Cardiac septum (tissue), 1 donor: ENCODE measurements at places on chromosomes 5 and 9.

DNA sequence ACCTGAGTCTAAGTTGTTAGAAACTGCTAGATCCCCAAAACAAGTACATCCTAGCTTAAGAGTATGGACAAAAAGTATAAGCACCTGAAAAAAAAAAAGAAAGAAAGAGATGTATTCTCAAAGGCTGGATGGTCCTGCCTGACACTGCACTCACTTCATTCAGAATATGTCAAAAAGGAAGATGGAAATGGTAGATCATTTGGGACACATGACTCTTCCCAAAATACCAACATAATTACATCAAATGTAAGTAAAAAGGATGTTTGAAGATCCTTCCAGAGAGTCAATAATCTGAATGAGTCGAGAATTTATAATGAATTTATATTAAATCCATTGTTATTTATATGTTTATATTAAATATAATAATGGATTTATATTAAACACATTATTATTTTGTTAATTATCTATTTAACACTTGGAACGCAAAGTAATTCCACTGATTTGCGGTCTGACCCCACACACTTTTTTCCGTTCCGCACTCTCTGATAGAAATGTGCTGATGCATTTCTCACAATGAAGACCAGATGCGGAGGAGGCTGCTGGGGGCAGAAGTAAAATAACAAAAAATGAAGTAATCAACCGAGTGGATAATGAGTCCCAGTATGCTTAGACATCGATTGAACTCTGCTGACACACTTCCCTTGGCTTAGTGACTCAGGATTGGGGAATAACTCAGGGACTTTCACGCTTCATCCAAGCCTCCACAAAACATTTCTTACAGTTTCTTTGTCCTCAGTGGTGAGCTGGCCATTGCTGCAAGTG, 201.2 kb downstream of the ADAMTS12 start:
- DNase-seq: no peak

- DNase-seq: no peak
Observed at GRCh38 chr9:76751001-76751400, 13.2 kb upstream of the PCA3 start.

DNA sequence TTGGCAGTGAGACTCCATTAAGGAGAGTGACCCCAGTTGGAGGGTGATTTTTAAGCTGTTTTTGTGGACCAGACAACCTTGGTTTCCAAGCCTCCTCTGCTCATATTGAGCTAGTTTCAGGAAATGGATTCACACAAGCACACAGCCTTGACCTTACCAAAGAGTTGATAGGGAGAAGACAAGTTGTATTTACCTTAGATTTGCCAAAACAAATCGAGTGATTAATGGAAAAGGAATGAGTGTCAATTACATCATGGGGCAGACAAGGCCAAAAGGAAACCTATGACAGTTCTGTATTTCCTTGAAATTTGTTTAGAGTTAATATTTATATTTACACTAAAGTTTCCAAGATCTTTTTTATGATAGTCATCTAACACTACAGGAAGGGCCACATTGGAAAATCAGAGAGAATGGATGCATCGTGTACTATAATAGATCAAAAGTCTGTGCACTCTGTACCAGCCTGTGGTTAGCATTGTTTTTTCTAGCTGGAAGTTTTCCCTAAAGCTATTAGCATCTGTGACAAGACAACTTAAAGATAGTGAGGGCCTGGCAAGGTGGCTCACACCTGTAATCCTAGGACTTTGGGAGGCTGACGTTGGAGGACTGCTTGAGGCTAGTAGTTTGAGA, 86.0 kb upstream of the FER start:
- no peak for DNase-seq

DNA sequence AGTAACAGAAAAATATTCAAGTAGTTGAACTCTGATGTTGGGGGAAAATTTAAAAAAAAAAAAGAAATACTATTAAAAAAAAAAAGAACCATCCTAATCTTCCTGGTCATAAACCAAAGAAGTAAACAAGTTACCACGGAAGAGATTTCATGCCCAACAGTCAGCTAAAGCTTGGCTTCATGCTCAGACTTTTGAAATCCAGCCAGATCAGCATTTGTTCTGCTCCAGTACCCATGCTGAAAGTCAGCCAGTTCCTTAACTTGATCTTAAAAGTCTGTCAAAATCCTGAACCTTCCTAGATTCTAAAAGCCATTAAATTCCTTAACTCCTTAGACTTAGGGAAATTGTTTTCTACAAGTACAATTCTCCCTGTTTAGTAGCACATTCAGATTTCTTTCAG, 908.7 kb upstream of the CDH9 start:
- DNase-seq: no peak

DNA sequence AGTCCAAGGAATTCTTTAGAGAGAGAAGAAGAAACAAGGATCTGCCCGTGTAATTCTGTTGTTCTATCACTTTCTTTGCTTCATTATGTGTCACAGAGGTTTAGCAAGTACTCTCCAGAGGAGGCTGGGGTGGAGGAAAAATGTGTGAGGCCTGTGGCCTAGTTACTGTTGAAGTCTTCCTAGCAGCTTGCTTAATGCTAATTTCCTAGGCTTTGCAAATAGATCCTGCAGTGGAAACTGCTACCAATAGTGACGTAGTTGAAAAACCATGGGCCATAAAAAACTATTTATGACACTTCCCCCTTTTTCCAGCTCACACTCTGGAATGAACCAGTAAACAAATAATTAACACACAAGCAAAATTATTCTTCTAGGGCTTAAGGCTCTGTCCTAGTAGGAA, 27.0 kb upstream of the C9orf72 start:
- no peak for DNase-seq

GRCh38 chr5:43947935-43948334, 345.0 kb downstream of the NNT start:
- no peak for DNase-seq

GRCh38 chr5:9466697-9467096, 79.2 kb downstream of the SEMA5A start:
- DNase-seq: no peak

GRCh38 chr5:1702318-1702717, 97.3 kb downstream of the MRPL36 start:
- no peak for DNase-seq

- no peak for DNase-seq
Observed at GRCh38 chr5:90311401-90311800, 98.2 kb downstream of the CETN3 start.

DNA sequence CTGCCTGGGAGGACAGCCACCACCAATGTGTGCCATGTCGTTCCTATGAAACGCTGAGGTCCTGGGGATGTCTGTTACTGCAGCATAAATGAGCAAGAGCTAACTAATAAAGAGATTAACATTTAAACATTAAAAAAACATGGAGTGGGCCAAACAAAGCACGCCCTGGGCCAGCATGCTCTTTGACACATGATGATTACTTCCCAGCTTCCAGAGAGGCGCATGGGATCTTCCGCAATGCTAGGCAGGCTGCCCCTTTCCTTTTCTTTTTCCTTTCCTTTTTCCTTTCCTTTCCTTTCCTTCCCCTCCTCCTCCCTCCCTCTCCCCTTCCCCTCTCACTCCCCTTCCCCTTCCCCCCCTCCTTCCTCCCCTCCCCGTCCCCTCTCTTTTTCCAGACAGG, 10.6 kb upstream of the TENT4A start:
- no peak for DNase-seq

DNA sequence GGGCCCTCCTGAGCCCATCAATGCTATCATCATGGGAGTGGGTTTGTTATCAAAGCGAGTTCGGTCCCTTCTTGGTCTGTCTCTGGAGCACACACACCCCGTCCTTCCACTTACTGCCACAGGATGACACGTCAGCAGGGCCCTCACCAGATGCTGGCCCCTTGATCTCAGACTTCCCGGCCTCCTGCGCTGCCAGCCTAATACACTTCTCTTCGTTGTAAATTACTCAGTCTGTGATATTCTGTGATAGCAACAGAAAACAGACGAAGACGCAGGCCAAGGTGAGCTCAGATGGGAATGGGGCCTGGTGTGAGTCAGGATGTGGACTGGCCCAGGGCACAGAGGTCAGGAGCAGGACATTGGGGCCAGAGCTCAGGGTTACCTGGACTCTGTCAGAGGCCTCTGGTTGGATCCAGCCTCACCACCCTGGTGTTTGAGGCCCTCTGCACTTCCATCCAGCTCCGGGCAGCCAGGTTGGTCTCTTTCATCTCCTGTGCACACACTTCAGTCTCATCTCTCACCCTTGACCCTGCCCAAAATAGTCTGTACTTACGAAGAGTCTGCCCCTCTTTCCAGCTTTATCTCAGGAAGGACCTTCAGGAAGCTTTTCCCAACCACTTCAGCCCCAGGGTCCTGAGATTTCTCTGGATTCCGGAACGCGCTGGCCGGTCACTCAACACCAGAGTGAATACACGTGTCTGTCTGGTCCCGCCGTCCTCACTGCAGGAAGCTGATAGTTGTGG, 26.0 kb upstream of the CNOT6 start:
- DNase-seq: peak; percentile 69

DNA sequence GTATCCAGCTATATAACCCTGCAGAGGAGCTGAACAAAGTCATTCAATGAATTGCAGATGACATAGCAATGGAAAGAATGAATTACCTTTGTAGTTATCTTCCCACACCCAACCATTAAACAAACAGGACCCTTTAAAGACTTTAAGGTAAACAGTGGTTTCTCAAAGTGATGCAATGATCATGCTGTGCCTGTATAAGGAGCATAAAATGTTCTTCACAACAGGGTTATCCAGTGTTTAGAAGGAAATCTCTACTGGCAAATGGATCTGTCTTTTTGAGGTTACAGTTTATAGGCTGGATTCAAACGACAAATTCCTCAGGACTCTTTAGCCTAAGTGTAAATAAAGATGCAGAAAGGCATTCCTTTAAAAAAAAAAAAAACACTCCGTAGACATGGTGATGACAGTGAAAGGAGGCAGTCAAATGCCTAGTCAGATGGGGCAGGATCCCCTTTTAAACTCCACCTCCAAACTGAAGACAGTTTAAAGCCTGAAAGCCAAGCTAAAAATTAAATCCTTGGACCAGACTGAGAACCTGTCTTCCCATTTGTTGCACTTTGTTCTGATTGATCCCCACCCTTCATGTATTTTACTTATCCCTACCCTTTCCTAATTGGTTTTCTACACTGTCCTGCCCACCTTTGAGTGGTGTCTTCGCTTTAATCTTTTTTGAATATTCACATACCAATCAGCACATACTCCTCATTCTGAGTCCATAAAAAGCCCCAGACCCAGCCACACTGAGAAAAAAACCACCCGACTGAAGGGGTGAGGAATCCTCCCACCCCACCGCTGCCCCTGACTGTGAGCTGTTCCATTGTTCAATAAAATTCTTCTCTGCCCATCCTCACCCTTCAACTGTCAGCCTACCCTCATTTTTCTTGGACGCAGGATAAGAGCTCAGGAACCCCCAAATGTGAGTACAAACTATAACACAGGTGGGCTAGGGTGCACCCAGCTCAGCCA, 761.3 kb upstream of the DMAC1 start:
- no peak for DNase-seq

DNA sequence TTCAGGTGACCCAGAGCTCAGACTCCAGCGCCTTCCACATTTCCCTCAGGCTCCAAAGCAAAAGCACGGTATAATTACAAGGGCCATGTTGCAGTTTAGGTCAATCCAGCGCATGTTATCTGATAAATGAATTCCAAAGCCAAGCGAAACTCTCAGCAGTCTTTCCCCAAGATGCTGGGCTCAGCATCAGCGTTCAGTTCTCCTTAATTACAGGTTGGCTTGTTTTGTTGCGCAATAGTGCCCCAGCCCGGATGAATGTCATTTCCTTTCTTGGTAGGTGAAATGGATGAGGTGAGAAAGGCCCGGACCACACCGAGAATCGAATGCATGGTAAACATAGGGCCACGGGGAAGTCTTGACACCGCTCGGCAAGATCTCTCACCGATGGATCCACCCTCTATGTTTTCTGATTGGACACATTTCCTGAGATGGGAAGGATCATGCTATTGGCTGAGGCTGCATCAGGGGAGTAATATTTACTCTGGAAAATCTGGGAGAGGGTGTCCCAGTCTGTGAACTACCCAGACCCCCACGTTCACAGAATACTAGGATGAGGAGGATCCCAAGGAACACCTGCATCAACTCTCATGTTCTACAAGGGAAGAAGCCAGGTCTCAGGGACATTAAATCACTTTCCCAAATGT, 221.2 kb upstream of the ANKRD55 start:
- no peak for DNase-seq
